ENCODE measurements at places on chromosomes 7 and 10.

GRCh38 chr7:4345004-4345403 lies 337.1 kb upstream of the FOXK1 start:
- no peak for DNase-seq

- no peak for DNase-seq
Observed at GRCh38 chr10:33617381-33618080, 283.1 kb upstream of the NRP1 start.

GRCh38 chr10:80094231-80094630 lies 15.8 kb downstream of the TMEM254 start:
- DNase-seq, result no peak

- no peak for DNase-seq
Observed at GRCh38 chr10:116097239-116097784, 175.7 kb downstream of the GFRA1 start.

DNA sequence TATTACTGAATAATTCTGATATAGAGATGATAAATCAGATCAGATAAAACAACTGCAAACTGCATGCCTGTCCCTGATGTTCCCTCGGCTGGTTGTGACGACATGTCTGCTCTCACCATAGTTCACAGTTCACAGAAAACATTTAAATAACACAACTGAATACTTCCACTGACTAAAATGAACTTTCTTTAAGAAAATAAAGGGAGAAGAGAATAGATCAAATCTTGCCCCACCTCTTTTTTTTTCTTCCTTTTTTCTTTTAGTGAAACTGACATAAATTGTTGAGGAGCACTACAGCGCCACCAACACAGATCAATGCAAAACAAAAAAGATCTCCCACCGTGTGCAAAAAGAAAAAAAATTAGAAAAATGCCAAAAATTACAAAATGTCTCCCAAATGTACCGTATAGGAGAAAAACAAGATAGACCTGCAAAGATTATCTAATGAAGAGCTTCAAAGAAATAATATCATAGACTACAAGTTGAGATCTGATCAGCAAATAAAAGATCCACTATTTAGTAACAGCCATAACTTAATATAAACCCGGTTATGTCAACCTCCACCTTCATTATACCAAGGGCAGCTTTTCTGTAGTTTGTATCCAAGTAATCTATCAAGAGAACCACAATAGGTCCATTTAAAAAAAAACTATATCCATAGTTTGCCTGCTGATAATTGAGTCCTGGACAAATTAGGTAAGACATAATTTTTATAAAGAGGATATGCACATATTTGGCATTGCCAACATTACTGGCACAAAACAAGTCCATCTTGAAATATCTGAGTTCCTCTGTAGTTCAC lies 30.7 kb upstream of the EPC1 start:
- no peak for DNase-seq

DNA sequence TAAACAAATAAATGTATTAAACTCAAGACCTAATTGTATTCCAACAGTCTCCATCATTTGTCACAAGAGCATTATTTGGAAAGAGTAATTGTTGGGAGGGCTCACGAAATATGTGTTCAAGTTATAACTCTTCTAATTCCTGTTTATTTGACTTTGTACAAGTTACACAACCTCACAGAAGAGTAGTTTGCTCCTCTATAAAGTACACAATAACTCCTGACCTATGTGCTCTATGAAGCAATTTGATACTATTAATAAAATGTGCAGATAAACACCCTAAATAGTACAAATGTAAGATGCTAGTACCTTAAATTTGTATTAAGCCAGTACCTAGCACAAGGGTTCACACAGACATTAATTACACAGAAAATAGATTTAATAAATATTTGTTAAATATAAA lies 285.8 kb downstream of the LRRTM3 start:
- no peak for DNase-seq

DNA sequence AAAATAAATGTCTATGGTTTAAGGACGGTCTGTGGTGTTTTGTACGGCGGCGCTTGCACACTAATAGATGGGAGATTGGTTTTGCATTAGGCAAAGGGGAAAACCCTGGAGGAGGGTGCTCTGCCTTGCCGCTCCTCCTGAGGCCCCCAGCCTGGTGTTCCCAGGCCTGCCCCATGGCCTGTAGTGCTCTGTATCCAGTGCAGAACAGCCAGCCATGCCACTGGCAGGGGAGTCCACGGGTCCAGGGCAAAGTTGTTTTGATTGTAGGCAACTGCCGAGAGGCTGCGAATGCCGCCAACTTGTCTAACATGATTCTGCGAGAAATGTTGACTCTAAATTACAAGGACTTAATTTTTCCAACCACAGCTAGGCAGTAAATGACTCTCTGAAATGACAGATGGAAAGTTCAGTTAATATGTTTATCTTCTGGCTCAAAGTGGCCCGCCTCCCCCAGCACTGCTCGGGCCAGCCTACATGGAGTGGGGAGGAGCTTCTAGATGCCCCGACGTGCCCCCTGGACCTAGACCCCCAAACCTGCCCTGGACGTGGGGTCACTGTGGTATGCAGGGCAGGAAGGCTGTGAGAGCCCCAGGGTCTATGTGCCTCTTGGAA lies 104.6 kb upstream of the GDF10 start:
- no peak for DNase-seq

DNA sequence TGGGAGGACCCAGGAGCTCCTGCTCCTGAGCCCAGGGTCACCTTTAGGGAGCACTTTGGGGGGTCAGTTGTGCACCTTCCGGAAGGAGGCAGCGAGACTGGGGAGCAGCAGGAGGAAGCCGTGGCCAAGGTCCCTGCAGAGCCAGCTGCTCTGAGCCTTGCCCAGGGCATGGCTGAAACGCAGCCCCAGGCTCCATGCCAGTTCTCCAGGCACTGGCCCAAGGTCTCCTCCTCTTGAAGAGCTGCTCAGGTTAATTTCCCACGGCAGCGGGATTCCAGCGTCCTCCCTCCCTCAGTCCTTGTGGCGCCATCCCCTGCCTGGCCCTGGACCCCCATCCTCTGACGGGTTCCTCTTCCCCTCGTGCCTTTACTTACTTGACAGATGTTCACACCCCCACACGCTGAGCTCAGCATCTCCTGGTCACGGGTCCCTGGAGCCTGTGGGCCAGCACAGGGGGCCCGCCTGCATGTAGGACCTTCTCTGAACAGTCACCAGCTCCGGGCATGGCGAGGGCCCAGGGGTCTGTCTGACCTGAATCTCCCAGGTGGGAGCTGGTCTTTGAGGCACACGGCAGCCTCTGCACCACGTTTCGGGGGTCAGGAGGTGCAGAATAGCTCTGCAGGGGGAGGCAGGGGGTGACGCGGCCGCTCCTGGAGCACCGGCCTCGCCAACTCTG lies 16.7 kb upstream of the CFAP46 start:
- no peak for DNase-seq

GRCh38 chr7:24907311-24907886 lies 72.6 kb downstream of the OSBPL3 start:
- DNase-seq, result no peak

DNA sequence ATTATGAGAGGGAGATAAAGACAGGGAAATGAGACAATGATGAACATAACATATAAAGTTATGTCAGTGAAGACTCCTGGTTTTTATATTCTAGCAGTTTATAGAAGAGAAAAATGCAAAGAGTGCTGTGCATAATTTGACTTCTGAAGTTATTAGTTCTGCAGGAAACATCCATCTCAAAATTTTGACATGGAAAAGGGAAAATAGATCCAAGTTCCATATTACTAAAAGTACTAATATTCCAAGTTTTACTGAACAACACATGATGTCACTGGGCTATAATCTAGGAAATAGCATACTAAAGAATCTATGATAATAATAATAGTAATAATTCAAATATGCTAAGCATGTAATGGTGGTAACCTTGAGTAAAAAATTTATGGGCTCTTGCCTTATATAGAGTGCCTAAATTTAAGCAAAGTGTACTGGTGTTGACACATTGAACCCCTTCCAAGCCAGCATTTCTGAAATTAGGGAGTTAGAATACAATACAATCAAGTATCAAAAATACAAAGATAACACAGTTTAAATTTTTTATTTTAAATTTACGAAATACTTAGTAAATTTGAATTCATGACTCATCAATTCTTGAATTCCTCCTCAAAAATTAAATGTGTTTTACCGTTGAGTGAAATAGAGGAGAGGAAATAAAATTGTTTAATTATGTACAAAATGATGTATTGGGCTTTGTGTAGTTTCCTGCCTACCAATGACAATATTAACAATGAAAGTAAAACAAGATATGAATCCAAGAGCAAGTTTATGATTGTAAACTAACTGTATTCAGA lies 102.8 kb upstream of the KCND2 start:
- no peak for DNase-seq

DNA sequence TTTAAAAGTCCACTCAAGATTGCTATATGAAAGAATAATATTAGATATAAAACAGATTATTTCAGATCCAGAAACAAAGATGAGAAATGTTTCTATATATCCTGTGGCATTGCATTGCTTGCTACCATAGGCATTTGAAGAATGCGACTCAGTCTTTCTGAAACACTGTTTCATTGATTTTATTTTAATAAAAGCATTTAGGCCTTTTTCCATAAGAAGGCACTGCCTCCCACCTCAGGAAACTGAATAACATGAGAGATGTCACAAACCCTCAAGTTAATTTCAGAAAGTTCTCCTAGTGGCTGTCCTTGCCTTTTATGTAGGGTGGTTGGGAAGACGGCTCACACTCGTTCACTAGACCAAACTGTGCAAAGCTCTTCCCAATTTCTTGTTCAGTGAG lies 23.3 kb downstream of the PRPS1L1 start:
- DNase-seq, result no peak

GRCh38 chr7:95472581-95473161 lies 13.1 kb upstream of the ASB4 start:
- no peak for DNase-seq

GRCh38 chr7:29453021-29453420 lies 110.6 kb upstream of the PRR15 start:
- no peak for DNase-seq

DNA sequence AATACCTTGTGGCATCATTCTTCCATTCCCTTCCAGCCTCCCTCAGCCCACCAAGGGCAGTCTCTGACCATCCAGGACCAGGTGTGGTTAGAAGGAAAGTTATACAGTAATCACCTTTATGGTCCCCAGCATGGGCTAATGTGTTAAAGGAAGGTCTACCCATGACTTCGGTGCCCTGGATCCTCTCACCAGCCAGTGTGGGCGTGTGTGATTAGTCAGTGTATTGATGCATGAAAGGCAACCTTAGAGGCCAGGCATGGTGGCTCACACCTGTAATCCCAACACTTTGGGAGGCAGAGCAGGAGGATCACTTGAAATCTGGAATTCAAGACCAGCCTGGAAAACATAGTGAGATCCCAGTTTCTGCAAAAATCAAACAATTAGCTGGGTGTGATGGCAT lies 88.9 kb downstream of the APBB1IP start:
- DNase-seq, result no peak

GRCh38 chr7:124688991-124689390 lies 76.6 kb downstream of the GPR37 start:
- DNase-seq, result no peak
